ENCODE measurements at places on chromosomes 11 and 22.

DNA sequence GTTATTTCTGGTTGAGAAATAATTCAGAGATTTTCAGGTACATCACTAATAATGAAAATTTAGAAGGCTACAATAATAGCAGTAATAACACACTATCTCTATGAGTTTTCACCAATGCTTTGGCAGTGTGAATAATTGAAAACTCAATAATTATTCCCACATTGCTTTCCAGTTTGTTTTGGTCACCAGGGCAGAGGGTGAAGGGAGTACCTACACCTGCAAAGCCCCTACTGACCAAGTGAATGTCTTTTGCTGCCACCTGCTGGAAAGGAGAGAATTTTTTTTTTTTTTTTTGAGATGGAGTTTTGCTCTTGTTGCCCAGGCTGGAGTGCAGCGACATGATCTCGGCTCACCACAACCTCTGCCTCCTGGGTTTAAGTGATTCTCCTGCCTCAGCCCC, 3.2 kb downstream of the NELL1 start:
- DNase-seq, result no peak

- DNase-seq, result no peak
Observed at GRCh38 chr11:99424313-99425084, 403.8 kb downstream of the CNTN5 start.

DNA sequence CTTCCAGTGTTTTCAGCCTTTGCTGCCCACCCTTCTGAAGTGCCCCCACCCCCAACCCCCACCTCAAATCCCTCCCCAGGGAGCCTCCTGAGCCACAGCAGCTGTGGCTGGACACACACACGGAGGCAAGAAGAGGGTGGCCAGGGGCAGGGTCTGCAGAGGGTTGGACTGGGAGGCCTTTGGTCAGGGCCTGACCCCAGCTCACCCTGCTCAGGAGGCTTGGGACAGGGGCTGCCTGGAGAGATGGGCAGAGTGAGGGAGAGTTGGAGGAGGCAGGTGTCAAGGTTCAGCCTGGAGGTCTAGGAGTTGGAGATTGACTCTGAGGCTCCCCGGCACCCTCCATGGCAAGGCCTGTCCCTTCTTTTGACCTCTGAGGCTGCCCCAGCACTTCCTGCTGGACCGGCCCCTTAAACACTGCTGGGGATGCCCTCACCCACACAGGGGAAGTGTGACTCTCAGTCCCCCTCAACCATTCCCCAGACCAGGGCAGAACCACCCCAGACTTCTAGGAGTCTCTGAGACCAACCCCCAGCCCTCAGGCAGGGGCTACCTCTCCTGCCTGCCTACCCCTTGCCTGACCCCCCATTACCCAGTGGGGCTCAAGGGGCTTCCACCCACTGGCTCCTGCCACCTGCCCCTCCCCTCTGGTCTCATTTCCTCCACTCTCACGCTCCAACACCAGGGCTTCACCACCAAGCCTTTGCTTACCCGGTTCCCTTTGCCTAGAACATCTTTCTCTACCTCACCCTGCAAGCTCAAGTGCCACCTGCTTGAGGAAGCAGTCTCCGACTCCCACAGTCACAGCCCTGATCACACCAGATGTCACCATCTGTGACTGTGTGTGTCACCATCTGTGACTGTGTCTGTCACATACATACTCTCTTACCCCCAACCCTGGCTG, 8.6 kb downstream of the ARAP1 start:
- DNase-seq, result no peak

DNA sequence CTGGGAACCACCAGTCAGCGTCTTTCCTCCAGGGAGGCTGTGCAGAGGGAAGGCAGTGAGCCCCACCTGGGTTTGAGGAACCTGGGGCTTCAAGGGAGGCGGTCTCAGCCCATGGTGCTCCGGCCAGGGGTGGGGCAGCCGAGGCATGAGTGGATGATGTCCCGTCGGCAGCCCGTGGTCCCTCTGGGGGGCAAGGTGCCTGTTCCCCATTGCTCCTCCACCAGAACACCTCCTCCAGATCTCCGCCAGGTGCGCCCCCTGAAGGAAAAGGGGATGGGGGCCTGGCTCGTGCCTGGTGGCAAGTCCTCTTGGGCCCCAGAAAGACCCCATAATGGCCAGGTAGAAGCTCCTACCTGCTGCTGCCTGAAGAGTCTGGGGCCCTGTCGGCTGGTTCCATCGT, 94.1 kb downstream of the KCNQ1 start:
- no peak for DNase-seq

- DNase-seq, result no peak
Observed at GRCh38 chr11:75276686-75277085, 36.1 kb downstream of the TPBGL start.

- DNase-seq, result no peak
Observed at GRCh38 chr11:10622957-10623791, 54.7 kb upstream of the LYVE1 start.

- no peak for DNase-seq
Observed at GRCh38 chr11:31824879-31825837, 14.0 kb upstream of the PAX6 start.

- DNase-seq, result no peak
Observed at GRCh38 chr11:41716862-41717261, 257.4 kb upstream of the LRRC4C start.

- no peak for DNase-seq
Observed at GRCh38 chr22:40818192-40818746, 877 bp downstream of the SLC25A17 start.

- no peak for DNase-seq
Observed at GRCh38 chr11:44950031-44950624, 555 bp downstream of the TP53I11 start.

GRCh38 chr11:79237703-79238102, 203.1 kb downstream of the TENM4 start:
- no peak for DNase-seq

GRCh38 chr11:71323876-71324526, 71.6 kb upstream of the SHANK2 start:
- DNase-seq, result no peak

GRCh38 chr11:70601861-70602538, 203.7 kb downstream of the CTTN start:
- DNase-seq, result no peak

- no peak for DNase-seq
Observed at GRCh38 chr11:106917973-106918372, 100.3 kb downstream of the GUCY1A2 start.

DNA sequence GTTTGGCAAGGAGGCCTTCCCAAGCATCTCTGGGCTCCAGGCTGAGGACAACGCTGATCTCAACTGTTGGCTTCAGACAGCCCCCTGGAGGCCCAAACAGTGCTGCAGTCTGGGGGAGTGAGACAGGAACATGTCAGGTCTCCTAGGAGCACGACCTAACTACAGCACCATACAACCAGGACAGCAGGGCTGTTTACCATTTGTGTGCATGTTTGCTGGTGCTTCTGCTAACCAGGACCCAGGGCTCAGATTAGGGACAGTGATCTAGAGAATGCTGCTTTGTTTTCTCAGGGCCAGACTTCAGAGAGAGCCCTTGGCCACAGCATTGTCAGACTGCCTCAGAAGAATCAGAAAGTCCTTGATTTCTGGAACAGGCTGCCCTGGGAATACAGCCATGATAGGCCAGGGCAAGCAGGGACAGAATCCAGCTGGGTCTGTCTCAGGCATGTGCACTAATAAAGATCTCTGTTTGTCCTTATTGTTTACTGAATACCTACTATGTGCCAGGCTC, 126.5 kb downstream of the VPREB1 start:
- no peak for DNase-seq

DNA sequence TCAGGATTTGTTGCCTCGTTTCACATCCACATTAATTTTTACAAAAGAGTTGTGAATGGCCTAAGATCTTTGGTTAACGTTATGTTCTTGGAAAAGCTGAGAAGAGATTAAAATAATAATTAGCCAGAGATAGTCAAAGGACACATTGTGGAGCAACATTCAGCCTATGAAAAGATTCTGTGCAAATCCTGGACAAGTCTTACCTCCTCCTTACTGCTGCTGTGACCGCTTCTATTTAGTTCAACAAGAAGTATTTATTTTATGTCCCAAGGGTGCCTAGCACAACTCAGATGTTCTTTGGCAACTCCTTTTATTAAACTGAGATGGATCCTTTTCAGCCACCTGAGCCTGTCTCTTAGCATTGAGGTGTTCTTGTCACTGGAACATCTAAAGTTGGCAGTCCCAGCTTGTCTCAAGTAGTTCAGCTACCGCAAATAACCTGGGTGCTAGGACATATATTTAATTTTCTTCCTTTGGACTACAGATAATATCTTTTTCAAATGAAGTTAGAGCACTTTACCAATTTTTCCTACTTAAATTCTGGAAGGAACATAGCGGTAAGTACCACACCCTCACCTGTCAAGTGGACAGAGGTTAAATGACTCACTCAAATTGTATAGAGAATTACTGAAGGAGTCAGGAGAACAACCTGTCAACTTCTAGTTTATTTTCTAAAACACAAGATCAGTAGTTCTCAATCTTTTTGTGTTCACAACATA, 80.5 kb upstream of the CHRM4 start:
- no peak for DNase-seq

- no peak for DNase-seq
Observed at GRCh38 chr11:47586098-47586855, at the start of gene FAM180B. TSS of gene FAM180B (plus strand) at chr11:47586678. CDS start at chr11:47586769, 91 bp downstream.

DNA sequence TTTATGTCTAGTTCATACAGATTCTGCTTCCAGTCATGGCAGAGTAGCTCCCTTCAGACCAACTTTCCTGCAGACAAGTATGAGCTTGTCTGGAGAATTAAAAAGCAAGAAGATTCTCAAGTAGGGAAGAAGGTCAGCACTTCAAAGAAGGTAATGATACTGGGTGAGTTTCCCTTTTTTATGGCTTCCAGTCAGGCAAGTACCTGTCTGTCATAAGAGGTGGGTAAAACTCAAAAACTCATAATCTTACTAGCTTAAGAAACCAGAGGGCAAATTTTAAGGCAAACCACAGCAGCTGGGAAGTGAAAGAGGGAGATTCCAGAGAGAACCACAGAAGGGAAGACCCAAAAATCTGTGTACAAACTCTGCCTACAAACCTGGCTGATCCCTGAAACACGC, 54.2 kb downstream of the DENND5A start:
- DNase-seq, result no peak
